SK-N-SH (cell line): ENCODE measurements at places on chromosomes 4 and X. TPM values are rescaled to one million over a fixed set of nuclear protein-coding genes. Genes with fewer than 3 reads are reported as not detected.

DNA sequence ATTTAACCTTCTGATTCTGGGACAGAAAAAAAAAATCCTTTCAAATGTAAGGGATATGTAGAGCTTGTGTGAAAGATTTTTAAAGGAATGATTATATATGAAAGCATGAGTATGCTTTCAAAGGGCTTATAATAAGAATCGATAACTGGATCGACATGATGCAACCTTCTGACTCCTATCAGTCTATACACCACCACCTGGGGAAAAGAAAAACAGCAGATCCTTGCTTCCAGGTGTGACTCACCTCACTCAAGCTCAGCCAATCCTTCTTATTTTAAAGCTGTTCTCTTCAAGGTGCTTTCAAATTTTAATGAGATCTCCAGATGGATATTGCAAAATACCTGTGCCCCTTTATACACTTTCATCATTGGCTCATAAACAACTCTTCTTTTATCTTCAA, 102.1 kb upstream of the EDNRA start:
- no peak overlapping the region for H3K4me3 ChIP-seq
- no peak overlapping the region for H3K27ac ChIP-seq
- H3K4me1 ChIP-seq = no peaks in the 10 kb centered on the region
- no peak for DNase-seq

- no peak overlapping the region for H3K4me3 ChIP-seq
- H3K36me3 ChIP-seq = no peaks in the 10 kb centered on the region
- H3K27ac ChIP-seq = no peak overlapping the region
- DNase-seq = no peak
- H3K27me3 ChIP-seq = no peaks in the 10 kb centered on the region
These were observed 53.2 kb upstream of the CDKN2AIP start for GRCh38 chr4:183391204-183391603.

GRCh38 chr4:106299977-106300376, 16.0 kb downstream of the TBCK start:
- H3K4me1 ChIP-seq = peaks cover 7% of the 10 kb centered on the region; the same call in 1 of the 2 replicates
- no peak for DNase-seq
- no peak overlapping the region for H3K27ac ChIP-seq
- no peak overlapping the region for H3K4me3 ChIP-seq

GRCh38 chr4:52945982-52946381, 83.9 kb downstream of the RASL11B start:
- no peak overlapping the region for H3K27ac ChIP-seq
- no peak for DNase-seq
- H3K36me3 ChIP-seq = no peaks in the 10 kb centered on the region
- no peak overlapping the region for H3K4me3 ChIP-seq
- no peaks in the 10 kb centered on the region for H3K27me3 ChIP-seq

GRCh38 chr4:8227201-8227770, 28.2 kb downstream of the SH3TC1 start:
- no peak overlapping the region for H3K4me3 ChIP-seq
- no peak overlapping the region for H3K27ac ChIP-seq
- no peaks in the 10 kb centered on the region; the same call in 1 of the 2 replicates for H3K36me3 ChIP-seq
- no peaks in the 10 kb centered on the region for H3K4me1 ChIP-seq

DNA sequence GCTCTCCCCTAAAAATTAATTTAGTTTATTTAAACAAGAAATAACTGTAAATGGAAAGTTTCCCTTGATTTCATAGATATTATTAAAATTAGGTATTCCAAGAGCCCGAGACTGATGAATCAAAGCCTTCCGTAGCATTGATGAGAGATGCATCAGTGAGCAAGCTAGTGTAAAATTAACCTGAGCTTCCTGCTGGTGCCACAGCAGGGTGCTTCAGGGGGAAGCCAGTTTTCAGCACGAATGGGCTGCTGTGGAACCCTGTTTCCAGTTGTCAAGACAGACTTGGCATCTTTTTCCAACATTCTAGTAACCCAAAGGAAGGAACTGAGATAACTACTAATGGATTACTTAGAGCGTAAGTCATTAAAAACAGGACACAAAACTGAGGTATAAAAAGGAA, 221.7 kb downstream of the RBMX2 start:
- DNase-seq = no peak
- H3K27ac ChIP-seq = no peak overlapping the region
- H3K4me1 ChIP-seq = no peaks in the 10 kb centered on the region
- no peaks in the 10 kb centered on the region for H3K27me3 ChIP-seq
- H3K36me3 ChIP-seq = no peaks in the 10 kb centered on the region
- H3K4me3 ChIP-seq = no peak overlapping the region

DNA sequence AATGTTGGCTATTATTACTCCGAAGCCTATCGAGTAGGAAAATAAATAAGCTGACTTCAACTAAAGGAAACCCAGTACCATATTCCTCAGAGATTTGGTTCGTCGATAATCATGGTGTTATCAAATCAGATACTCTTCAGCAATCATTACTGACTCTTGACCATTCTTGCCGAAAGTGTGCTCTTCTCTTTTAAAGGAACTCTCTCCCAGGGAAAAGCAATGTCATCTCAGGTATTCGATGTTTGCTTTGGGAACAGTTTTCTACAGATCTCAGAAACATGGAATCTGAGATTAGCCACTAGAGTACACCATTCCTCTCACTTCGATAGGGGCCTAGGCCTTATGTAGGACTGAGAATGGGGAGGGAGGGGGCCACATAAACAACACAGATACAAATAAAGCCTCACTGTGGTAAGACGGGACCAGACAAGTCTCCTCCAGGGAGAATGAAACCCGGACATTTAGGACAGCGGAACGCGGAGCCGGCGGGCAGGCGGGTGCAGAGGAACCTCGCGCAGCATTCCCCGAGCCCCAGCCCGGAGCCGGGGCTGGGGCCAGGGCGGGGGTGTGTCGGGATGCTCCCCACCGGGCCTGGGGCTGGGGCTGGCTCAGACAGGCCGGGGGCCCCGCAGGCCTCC, 581 bp downstream of the DNAJB14 start:
- H3K4me1 ChIP-seq = peaks cover 22% of the 10 kb centered on the region
- peak overlapping the region; percentile 86 for H3K4me3 ChIP-seq
- H3K36me3 ChIP-seq = peaks cover 50% of the 10 kb centered on the region
- H3K27me3 ChIP-seq = no peaks in the 10 kb centered on the region
- DNase-seq = peak; percentile 68

DNA sequence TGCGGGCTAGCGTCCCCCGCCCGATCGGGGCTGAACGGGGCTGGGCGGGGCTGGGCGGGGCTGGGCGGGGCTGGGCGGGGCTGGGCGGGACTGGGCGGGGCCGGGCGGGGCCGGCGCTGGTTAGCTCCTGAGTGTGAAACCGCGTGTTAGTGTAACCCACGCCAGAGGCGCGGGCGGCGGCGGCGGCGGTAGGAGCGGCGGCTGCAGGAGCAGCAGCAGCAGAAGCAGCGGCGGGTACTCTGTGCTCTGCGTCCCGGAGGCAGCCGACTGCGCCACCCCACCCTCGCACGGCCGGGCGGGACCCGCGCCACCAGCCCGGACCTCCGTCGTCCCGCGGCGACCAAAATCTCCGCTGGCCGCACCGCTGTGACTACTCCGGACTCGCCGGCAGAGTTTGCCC, 128.1 kb downstream of the LAS1L start:
- DNase-seq = no peak
- no peak overlapping the region for H3K4me3 ChIP-seq
- no peaks in the 10 kb centered on the region for H3K27me3 ChIP-seq
- no peak overlapping the region for H3K27ac ChIP-seq

DNA sequence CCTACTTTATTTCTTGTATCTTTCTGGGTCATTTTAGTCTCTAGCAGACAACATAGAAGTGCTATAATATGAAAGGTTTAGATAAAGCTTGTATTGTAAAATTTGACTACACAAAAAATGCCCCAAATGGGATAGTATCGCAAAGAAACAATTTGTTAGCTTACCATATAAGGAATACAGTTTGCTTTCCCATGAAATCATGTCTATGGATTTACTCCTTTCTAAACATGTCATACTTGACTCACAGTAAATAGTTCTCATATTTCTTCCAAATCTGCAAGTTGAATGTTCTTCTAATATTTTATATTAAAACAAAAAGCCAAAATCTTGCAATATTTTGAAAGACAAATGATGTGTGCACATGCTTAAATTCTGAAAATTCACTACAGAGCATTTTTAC, 103.9 kb downstream of the PPA2 start:
- H3K27me3 ChIP-seq = no peaks in the 10 kb centered on the region
- no peaks in the 10 kb centered on the region for H3K4me1 ChIP-seq
- no peak for DNase-seq

GRCh38 chr4:127240764-127241105, 392.0 kb upstream of the INTU start:
- H3K27me3 ChIP-seq = no peaks in the 10 kb centered on the region
- no peak overlapping the region for H3K4me3 ChIP-seq
- H3K4me1 ChIP-seq = peaks cover 13% of the 10 kb centered on the region
- H3K36me3 ChIP-seq = no peaks in the 10 kb centered on the region

DNA sequence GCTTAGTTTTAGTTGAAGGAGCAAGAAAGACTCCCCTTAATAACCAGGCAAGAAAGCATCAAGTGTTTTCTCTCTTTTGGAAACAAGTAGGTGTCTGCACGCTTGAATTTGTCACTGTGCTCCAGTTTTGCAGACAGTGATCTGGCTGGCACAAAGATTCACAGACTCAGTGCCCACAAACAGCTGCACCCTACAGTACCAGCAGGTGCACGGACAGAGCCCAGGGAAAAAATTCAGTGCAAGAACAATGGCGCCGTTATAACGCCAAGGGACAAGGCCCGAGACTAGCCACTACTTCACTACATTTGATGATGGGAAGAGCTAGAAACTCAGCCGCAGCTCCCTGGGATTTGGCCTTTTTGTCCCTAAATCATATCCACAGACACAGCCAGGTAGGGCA, 56.0 kb downstream of the ZNF827 start:
- peaks cover 33% of the 10 kb centered on the region for H3K36me3 ChIP-seq
- no peaks in the 10 kb centered on the region for H3K27me3 ChIP-seq
- H3K4me1 ChIP-seq = peaks cover 8% of the 10 kb centered on the region; the same call in 1 of the 2 replicates
- H3K27ac ChIP-seq = no peak overlapping the region
- no peak for DNase-seq

DNA sequence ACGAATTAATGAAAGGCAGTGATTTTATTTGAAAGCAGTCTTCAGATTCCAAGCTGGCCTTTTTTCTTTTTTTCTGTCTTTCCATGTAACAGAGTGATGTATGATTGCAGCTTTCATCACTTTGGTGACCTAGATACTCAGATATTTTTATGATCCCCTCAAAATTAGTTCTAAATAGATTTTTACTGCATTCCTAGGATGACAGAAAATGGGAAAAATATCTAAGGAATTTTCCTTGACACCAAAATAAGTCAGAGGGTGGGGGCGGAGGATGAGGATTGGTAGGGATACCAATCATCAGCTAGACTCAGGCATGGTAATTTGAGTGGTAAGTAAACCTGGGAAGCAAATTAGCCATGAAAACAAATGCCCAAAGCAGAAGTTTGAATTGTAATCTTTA, 11.9 kb upstream of the HMGB2 start:
- H3K27me3 ChIP-seq = no peaks in the 10 kb centered on the region
- no peak for DNase-seq
- no peak overlapping the region for H3K4me3 ChIP-seq
- peaks cover 7% of the 10 kb centered on the region; the same call in 1 of the 2 replicates for H3K4me1 ChIP-seq

- no peaks in the 10 kb centered on the region for H3K4me1 ChIP-seq
- no peak overlapping the region for H3K4me3 ChIP-seq
- no peaks in the 10 kb centered on the region for H3K27me3 ChIP-seq
- no peak overlapping the region for H3K27ac ChIP-seq
- no peaks in the 10 kb centered on the region for H3K36me3 ChIP-seq
- no peak for DNase-seq
These were observed 116.0 kb downstream of the COX7B2 start for GRCh38 chr4:46793036-46793435.

DNA sequence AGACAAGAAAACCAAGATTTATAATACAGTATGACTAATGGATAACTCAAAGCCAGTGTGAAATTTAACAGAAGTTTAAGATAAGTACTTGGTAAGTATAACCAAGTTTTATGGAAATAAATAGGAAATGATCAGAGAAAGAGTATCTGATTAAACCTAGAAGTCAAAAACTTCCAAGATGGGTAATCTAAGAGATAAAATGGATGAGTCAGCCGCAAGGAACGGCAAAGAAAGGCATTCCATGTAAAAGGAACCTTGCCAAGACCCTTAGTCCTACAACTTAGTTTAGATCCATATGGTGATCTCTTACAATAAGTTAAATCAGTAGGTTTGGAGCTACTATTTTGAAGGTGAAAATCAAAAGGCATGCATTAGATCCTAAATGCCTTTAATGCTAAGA, 34.8 kb downstream of the LIN54 start:
- no peak for DNase-seq
- H3K4me1 ChIP-seq = no peaks in the 10 kb centered on the region
- peak overlapping the region; percentile 69 for H3K27ac ChIP-seq

GRCh38 chr4:38920186-38920585, 52.6 kb downstream of the FAM114A1 start:
- no peak overlapping the region for H3K27ac ChIP-seq
- H3K4me3 ChIP-seq = no peak overlapping the region
- no peak for DNase-seq
- H3K36me3 ChIP-seq = peaks cover 7% of the 10 kb centered on the region; the same call in 1 of the 2 replicates

DNA sequence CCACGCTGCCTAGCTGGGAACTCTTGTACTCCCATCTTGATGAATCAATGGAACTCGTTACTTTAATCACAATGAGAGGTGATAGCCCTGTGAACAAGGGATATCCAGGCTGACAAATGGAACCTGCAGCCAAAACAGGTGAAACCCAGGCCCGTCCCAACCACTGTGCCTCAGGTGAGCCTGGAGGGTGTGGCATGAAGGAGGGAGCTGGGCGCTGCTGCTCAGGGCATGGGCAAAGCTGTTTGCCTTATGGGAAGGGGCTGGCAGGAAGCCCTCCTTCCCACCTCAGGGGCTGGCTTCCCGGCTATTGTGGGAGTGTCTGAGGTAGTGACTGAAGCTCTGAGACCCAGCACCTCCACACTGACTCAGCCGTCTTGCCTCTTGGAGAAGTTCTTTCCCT, 209.4 kb upstream of the ATP6AP2 start:
- H3K4me1 ChIP-seq = no peaks in the 10 kb centered on the region
- no peak overlapping the region for H3K4me3 ChIP-seq
- H3K27ac ChIP-seq = no peak overlapping the region
- no peak for DNase-seq
- no peaks in the 10 kb centered on the region for H3K36me3 ChIP-seq
- H3K27me3 ChIP-seq = no peaks in the 10 kb centered on the region; the same call in 1 of the 2 replicates

DNA sequence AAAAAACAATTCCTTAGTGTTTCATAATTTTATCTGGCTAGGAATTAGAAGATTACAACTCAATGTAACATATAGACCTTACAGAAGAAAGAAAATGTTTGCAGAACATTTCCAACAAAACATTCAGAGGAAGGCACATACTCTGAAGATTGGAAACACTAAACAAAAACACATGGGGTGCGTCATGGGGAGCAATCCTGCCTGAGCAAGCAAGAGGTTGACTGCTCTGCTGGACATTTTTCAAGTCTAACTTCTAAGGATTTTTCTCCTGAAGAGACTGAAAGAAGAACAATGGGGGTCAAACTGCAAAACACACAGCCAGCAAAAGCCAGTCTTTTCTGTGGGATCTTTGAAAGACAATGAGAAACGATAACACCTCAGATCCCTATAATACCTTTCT, 182.8 kb downstream of the GUCY2F start:
- no peak overlapping the region for H3K4me3 ChIP-seq
- no peaks in the 10 kb centered on the region for H3K36me3 ChIP-seq
- peaks cover 6% of the 10 kb centered on the region; the same call in 1 of the 2 replicates for H3K27me3 ChIP-seq
- no peaks in the 10 kb centered on the region for H3K4me1 ChIP-seq
- DNase-seq = no peak

Gene GAB1
- polyA plus RNA-seq = 3.7 and 4.4 TPM in 2 replicates

Gene CETN2
- polyA plus RNA-seq = 41.1 and 46.6 TPM in 2 replicates

Gene N4BP2
- 1.2 and 1.4 TPM in 2 replicates for polyA plus RNA-seq

Gene RASGEF1B
- not detected in 2 replicates for polyA plus RNA-seq

Gene RNF212
- 7.0 and 9.3 TPM in 2 replicates for polyA plus RNA-seq

Gene TMPRSS11E
- polyA plus RNA-seq = not detected in 2 replicates

Gene TLR10
- not detected in 2 replicates for polyA plus RNA-seq

Gene CRLF2
- polyA plus RNA-seq = not detected in 2 replicates

Gene CYLC1
- not detected in 2 replicates for polyA plus RNA-seq

Gene UGT2B17
- polyA plus RNA-seq = not detected in 2 replicates

Gene SYTL5
- polyA plus RNA-seq = 0.74 and 0.84 TPM in 2 replicates

Gene FATE1
- not detected in 2 replicates for polyA plus RNA-seq
